ENCODE measurements at places on chromosomes 4 and X.

GRCh38 chr4:144715230-144715629, 69.3 kb downstream of the HHIP start:
- no peak for DNase-seq

DNA sequence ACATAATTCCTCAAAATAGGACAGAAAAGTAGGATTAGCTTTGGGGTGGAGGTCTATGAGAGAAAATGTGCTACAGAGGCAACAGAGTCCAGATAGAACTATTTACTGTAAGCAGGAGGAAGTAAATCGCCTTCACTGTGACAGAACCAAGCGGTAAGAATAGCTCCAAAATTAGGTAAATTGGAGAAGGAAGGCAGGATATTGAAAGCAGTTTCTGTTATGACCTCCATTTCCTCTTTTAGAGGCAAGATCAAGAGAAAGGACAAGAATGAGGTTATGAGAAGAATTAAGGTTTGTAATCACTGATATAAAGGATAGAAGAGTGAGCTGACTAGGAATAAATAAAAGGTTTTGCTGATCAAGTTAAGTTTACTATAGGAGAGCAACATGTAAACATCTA, 44.1 kb upstream of the NEUROG2 start:
- no peak for DNase-seq

GRCh38 chr4:134999169-134999568, 797.6 kb upstream of the PABPC4L start:
- no peak for DNase-seq

DNA sequence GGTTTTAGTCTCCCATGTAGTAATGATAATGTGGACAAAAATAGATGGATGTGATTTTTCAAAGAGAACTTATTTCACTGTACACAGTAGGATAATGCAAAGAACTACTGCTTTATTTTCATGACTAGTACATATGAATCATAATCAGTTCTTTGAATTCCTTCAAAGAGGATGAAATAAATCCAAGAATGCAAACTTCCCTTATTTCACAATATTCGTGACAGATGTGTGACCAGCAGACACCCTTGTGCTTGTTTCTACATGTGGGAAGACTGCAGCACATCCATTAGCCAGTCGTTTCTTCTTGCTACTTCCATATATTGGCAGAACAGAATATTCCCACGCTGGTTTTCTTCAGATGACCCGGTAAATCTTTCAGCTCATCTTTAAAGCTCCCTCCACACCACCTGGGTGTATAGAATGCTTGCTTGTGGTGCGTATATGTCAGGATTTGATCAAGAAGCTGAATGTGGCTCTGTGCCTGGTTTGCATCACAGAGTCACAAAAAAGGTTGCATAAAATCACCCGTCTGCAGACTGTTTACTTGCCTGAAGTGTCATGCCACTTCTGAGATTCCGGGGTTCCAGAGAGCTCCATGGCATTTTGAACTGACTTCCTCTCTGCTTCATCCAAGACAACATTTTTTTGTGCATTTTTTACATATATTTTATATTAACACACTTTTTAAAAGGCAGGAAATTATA, 47.7 kb upstream of the FAT4 start:
- DNase-seq: no peak

- no peak for DNase-seq
Measured at GRCh38 chr4:2492970-2493369, 24.1 kb downstream of the RNF4 start.

DNA sequence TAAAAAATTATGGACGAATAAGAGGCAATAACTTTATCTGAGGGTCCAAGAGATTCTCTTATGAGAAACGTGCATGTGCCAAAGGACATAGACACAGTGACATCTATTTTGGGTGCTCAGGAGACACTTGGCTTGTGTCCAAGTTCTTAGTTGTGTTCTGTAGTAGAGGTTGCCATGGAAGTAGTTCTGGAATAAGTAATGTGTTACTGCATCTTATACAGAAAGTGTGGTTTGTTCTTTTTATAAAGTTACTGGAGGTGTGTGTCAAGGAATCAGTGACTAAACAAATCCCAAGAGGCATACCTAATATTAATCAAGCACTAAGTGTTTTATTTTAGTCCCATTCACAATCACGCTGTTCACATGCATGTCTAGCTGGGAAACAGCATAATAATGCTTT, 305.7 kb downstream of the ARHGAP24 start:
- DNase-seq: no peak

DNA sequence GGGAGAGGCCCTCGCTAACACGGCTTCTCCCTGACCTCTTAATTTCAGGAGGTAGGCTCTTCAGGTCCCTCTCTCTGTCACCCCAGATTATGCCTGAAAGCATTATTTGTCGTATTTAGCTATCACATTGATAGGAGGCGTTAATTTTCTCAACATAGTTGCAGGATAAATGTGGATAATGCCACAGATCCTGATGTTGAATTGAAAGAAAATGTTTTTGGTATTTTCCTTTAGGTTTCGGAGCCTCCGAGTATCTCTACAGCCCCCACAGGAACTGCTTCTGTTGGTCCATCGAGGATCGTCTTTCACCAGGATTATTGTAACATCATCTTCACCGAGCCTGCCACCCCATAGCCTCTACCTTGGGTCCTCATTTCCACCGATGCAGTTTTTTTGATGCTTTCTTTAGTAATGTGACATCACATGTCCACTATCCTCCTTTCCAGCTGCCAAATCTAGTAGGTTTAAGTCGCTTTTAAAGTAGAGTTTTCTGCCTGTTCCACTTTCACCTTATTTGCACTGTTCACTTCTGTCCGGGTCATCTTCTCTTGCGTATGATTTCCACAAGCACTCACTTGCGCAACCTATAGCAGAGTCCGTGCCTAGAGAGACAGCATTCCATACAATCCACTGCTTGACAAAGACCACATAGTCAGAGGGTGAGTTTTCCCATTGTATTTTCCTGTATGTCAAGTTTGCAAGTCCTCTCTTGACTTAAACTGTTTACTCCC, 665 bp downstream of the TIGD2 start:
- no peak for DNase-seq

GRCh38 chr4:158209825-158210807, at the start of gene TMEM144:
TSS of gene TMEM144 (plus strand) at chr4:158210486. CDS start at chr4:158212668, 2,182 bp downstream.
- peak; percentile 6 for DNase-seq

GRCh38 chr4:82421796-82422560, 8.3 kb downstream of the HNRNPDL start:
- no peak for DNase-seq

All from stimulated activated CD4-positive, alpha-beta T cell treated with anti-CD3 and anti-CD28 coated beads, Interleukin-12 subunit alpha, Interleukin-12 subunit beta, amount 100 ng/mL, for 24 hours (primary cell).